ENCODE measurements at places on chromosomes 5 and 9.
A peak's percentile ranks its signal among the peaks of the same experiment; 100 is the strongest.

DNA sequence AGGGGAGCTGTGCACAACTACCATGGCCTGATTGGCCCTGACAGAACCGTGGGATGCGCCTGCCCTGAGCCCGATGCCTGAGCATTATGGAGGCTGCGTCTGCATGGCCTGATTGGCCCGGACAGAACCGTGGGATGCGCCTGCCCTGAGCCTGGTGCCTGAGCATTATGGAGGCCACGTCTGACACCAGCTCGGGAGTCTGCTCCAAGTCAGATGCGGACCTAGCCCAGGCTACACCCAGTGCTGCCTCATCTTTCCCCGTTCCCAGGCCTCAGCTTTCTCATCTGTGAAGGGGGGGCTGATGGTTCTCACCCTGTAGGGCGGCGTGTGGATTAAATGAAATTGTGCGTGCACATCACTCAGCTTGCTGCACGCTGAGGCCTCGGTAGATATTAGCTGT, 7.3 kb downstream of the CEP72 start:
- DNase-seq = no peak

- no peak for DNase-seq
Observed at GRCh38 chr9:89491694-89492093, 6.2 kb downstream of the SEMA4D start.

DNA sequence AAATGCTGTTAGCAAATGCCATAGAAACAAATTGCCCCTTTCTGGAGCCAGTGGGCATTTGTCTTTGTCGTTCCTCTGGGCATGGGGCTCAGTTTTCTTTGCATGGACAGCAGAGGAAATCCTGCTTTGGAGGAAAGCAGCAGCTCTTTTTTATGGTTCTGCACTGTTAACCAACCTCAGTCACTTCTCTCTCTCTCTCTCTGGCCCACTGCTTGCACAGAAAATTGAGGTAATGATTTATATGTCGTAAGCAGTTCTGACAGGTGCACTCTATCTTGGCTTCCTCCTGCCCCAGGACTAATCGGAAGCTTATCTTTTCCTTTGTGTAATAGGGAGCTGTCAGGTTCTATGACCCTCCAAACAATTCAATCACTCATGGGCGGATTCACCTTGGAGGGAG, 159.6 kb upstream of the GPR151 start:
- no peak for DNase-seq

DNA sequence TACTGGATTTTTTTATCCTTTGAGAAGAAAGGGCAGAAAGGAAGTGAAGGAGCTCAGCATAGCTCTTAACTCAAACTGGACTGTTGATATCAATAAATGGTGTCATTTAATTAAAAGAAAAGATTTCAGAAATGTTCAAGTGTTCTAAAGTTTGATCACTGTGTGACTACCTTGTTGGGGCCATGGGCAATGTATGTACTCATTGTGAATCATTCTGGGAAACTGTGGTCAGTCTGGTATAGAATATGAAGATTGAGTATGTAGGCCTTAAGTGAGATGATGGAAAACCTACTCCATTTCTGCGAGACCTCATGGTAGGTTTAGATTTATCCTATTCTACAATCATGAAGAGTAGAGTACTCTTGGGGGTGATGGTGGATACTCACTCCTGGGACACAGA, 164.5 kb upstream of the RGS7BP start:
- no peak for DNase-seq

DNA sequence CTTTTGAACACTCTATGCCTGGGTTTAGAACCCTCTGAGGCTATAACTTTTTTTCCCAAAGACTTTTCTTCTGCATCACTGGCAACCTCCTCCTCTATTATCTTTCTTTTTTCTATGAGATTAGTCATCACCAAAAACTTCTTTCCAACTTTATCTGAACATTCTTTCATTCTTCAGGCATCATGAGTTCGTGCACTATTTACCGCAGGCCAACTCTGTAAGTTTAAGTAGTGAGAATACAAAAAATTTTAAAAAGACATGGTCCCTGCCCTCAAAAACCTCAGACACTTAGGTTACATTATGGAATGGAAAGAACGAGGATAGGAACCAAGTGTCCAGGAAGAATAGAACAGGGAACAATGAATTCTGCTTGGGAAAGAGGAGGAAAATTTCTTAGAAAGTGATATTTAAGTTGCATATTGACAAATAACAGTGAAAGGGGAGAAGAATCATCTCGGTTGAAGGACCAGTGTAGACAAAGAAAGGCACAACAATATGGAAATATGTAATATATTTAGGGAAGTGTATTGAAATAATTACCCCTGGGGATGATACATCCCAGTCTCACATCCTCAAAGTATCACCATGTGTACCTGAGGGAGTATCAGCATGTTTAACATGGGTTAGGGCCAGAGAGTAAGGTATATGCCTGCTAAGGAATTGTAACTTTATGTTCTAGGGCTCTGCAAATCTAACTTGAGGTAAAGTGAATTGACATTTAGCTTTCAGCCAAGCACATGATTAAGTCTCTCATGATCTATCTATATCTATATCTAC, 196.5 kb upstream of the NREP start:
- DNase-seq = no peak

DNA sequence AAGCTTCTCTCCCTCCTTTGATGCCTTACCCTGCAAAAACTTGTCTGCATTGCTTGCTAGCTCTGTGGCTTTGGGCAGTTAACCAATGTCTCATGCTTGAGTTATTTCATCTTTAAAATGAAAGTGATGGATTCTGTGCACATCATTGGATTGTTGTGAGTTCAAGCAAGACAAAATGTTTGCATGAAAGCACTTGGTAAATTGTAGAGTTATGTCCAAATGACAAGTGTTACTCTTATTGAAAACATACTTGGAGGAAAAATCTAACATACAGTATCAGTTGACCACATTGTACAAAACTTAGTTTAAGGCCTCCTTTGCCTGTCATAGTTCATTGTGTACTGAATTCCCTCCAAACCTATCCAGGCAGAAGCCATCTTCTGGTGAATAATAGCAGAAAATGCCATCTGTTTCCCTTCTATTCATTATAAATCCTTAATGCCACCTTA, 30.0 kb downstream of the TGFBR1 start:
- peak; percentile 44 for DNase-seq

- no peak for DNase-seq
Observed at GRCh38 chr5:102537011-102537410, 38.2 kb upstream of the SLCO6A1 start.

DNA sequence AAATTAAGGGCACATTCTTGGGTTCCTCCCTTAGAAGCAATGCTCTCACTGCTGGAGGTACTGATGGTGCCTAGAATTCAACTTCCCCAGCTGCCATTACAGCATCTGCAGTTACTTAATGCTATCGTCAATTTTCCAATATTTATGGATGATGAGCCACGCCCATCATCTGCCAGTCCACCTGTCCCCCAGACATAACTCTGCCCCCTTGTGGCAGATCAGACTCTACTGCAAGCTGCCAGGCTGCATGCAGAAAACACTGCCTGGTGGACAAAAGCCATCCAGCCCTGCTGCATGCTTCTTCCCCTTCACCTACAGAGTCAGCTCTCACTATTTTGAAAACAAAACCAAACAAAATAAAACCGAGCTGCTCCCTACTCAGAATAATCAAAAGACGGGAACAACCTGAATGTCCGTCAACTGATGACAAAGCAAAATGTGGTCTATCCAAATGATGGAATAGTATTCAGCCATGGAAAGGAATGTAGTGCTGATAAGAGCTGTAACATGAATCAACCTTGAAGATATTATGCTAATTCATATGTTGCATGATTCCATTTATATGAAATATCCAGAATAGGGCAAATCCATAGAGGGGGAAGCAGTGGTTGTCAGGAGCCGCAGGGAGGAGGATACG, 66.4 kb downstream of the RETREG1 start:
- peak; percentile 86 for DNase-seq

DNA sequence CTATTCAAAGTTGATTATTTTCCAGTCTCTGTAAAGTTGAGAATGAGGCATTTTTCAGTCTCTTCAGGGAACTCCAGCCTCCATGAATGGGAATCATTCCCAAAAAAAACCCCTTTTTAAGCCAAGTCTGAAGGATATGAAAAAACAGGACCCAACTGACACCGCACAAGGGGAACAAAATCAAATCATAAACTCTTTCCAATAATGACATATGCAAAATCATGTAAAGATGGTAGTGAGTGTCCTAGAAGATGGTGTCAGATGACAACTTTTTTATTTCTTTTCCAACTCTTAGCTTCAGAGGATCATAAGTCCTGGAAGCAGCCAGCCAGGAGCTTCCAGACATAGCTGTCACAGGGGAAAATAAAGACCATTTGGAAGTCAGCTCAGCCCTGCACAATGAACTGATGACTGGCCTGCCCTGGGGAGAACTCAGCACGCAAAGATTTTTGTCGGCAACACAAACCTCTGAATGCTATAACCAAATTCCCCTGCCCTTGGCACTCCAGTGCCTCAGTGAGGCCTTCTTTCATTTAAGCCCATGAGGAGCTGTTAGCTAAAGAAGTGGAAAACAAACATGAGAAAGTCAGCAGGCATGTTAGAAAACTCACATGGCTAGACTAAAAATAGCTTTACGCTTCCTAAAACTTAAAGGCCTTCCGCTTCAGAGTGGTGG, 85.4 kb downstream of the SLC1A3 start:
- no peak for DNase-seq

- peak; percentile 71 for DNase-seq
Observed at GRCh38 chr9:92424340-92424739, at the start of gene OMD. Gene OMD, minus strand, starts transcription at chr9:92424471. Its CDS starts 6,913 bp downstream, at chr9:92417558.

- no peak for DNase-seq
Observed at GRCh38 chr9:135247227-135247930, 159.9 kb downstream of the OLFM1 start.

DNA sequence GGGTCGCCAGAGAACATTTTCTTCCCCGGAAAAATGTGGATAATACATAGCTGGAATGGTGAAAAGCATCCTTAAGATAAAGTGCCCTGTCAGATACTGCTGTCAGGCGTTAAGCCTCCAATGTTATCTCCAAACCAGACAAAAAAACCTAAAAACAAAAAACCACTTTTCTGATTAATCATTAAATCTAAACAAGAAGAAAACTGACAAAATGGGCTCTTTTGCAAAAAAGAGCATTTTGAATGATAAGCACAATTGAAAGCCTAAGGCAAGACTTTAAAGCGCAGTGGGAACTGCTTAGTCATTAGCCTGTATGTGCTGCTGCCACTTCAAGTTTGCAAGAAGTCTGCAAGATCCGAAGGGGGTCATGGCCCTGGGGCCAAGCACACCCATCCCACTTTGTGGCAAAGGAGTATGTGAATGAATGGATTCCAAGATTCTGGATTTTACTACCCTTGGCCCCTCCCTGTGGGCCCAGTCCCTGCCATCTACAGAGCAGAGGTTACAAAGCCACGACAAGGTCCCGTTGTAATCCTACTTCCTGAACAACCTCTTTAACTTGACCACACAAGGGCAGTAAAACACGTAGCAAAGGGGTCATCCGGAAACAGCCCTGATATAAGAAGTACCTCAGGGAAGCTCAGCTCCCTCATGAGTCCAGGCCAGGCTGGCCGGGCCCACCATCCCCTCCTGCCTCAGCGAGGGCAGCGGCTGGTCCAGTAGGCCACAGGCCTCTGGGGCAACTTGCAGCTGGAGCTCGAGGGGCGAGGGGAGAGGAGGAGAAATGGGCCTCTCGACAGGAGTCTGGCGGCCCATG, 29.7 kb downstream of the SHB start:
- DNase-seq = no peak

DNA sequence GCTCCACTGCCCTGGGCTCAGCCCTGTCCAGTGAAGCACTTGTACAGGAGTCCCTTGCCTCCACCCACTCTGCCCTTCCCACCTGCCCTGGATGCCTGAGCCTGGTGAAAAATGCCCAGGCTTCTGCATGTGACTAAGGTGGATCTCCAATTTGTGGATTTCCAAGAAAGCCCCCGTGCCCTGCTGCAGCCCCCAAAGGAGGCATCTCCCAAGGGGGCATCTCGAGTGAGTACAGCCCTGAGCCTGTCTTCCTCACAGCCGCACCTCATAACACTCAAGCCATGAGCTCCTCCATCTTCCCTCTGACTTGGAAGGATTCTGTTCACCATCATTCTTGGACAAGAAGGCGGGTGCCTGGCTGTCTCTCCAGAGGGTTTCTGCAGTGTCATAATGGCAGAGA, 158.0 kb upstream of the PPP1R26 start:
- no peak for DNase-seq

DNA sequence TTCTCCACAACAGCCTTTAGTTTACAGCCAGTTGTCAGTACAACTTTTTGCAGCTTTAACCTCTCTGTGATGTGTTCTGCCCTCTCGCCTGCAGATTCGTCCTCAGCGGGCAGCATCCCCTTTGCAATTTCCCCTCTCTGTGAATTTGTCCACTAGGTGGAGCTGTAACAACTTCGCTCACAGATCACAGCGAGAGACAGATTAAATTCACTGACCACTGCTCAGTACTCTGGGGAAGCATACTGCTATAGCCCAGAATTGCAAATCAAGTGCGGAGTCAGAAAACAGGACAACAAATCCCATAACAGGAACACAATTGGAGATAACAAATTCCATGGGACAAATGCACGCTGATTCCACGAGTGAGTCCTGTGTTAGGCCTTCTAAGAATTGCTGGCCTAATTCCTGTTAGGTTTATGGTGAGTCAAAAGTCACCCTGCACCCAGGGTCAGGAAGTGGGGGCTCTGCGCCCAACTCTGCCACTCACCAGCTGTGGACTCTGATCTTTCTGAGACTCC, 2124.9 kb downstream of the MAT2B start:
- DNase-seq = peak; percentile 76

DNA sequence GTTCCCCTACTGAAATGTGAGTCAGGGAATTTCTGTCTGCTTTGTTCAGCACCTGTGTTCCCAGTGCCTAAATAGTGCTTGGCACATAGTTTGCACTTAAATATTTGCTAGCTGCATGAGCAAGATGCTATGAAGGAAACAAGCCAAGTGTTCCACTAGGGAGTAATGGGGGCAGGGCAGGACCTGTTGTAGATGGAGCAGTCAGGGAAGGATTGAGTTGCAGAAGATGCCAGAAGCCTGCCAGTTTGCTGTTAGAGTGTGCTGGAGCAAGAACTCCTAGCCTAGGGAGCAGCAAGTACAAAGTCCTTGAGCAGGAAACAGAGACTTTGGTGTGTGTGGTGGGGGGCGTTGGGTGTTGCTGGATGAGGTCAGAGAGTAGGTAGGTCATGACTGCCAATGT, 87.5 kb downstream of the DAB2IP start:
- DNase-seq = no peak

DNA sequence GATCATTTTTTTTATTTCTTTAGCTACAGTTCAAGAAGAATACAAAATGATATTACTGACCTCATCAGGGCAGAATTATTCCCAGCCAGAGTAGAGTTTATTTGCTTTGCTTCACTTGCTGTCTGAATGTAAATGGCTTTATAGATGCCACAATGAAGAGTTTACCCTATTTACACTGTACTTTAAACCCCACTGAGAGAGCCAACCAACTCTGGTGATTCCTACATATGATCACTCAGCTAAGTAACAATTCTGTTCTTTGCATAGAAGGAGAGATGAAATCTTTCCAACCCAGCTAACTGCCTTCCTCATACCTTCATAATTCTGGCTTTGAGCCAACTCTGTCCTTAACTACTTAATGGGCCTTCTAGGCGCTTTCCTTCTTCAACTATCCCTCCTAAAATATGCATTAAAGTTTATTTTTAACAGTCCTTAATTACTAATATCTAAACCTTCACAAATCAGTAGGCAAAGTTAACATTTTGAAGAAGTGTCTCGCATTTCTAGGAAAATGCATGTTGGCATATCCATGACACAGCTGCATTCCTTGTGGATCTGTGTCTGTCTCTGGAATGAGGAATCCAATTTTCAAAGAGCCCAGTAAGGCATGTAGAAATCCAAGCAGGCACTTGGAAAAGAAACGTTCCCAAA, 284.8 kb upstream of the GRAMD2B start:
- peak; percentile 87 for DNase-seq
